GM23248 (cell line): ENCODE measurements at places on chromosomes 2 and 18. TPM values are rescaled to one million over a fixed set of nuclear protein-coding genes. Genes with fewer than 3 reads are reported as not detected.

LCLAT1 gene
- polyA plus RNA-seq = 29.7 and 31.2 TPM in 2 replicates

ALPG gene
- polyA plus RNA-seq = not detected in 2 replicates

AKAIN1 gene
- not detected in 2 replicates for polyA plus RNA-seq

KRTCAP3 gene
- 0.56 and 0.67 TPM in 2 replicates for polyA plus RNA-seq

ASPRV1 gene
- 0.19 and 0.24 TPM in 2 replicates for polyA plus RNA-seq

OTX1 gene
- not detected in 2 replicates for polyA plus RNA-seq

TNFRSF11A gene
- 0.09 TPM in 1 of 2 replicates, not detected in the other for polyA plus RNA-seq

DNA sequence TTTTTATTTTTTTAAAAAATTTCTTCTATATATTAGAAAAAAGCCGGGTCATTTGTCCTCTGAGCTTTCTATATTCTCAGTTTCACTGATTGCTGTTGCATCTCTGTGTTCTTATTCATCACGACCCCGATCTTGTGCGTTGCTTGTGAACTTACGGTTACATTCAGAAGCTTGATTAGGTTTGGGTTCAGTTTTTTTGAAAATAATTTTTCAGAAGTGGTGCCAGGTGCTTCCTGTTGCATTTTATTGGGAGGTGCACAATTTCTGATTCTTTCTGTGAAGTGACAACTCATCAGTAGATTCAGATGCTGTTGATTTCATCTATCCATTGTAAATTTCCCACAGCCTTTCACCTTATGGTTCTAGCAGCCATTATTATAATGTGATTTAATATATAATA, 147.3 kb downstream of the INHBB start:
- DNase-seq = no peak

- no peak for DNase-seq
These were observed 28.9 kb downstream of the TCF23 start for GRCh38 chr2:27177441-27178351.

GRCh38 chr2:143843686-143844085, 676.2 kb downstream of the ZEB2 start:
- DNase-seq = no peak

- no peak for DNase-seq
These were observed 9.8 kb downstream of the BIRC6 start for GRCh38 chr2:32366595-32366994.

DNA sequence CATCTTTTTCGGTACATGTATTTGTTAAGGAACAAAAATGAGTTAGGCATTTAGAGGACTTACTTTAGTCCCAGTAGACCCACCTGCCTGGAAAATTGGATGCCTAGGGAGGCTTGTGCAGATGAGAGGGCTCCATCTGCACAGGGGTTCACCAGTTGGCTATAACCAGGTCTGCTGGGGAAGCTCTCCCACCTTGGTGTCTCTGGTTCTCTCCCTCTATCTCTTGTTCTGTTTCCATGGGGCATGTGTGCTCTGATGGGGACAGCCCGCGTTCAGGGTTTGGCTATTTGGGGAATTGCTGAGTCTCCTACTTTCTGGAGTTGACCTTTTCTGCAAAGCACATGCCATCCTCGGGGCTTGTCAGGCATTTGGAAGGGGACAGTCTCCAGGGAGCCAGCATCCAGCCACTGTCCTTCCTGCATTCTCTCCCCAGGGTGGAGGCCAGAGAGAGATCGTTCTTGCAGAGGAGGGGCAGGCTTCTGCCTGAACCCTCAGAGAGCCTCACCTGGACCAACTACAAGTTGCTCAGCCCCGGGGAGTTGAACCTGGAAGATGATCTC, 157.3 kb downstream of the KLHL29 start:
- DNase-seq = no peak

DNA sequence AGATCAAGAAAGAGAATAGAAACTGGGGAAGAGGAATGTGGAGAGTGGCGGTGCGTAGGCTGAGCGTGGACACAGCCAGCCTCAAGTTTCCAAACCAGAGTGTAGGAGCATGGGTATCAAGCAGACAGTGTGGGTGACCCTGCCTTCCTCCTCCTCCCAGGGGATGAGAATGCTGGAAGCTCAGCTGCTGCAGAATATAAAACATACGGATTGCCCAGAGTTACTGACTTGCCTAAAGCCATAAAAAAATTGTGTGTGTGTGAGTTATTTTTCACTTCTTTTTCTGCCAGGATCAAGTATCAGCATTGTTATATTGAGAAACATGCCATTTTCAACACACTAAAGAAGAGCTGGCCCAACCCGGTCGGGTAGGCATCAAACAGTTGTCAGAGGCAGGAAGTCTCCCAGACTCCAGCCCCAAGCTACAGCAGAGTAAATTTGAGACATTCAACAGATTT, 333.3 kb upstream of the ACVR2A start:
- DNase-seq = peak; percentile 56

GRCh38 chr2:24404491-24404921, 44.2 kb upstream of the ITSN2 start:
- peak; percentile 75 for DNase-seq

- DNase-seq = no peak
These were observed 38.5 kb upstream of the GPR17 start for GRCh38 chr2:127607399-127607908.

DNA sequence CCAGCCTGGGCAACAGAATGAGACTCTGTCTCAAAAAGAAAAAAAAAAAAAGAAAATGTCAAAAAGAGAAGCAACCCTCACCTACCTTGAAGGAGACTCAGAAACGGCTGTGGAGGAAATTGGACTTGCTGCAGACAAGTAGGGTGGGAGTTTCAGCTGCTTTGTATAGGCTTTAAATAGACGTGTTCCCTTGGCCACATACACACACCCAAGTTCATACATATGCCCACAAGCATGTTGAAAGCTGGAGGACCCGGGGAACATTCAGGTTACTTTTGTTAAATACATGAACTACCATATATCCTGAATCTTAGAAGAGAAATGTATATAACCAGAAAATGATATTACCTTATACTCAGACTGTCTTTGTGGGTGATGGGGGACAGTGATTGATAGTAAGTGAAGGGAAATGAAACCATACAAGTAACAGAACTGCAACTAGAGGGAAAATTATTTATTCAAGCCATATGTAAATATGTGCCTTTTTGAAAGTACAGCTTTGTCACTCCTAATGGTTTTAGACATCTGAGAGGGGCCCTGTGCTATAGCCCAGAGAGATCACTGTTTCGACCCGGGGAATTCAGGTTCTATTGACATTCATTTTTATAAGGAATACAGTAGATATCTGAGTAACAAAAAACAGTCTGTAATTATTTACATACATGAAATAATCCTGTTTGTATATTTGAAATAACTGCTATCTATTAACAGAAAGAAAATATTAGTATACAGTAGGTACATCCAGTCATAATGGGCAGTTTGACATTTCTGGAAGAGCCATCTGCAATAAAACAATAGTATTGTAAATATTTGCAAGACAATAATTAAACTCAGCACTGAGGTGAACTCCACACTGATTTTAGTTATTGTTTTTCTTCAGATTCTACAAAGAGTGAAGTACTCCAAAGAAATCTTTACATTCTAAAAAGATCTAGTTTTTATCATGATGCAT, 48.0 kb upstream of the TGIF1 start:
- no peak for DNase-seq

DNA sequence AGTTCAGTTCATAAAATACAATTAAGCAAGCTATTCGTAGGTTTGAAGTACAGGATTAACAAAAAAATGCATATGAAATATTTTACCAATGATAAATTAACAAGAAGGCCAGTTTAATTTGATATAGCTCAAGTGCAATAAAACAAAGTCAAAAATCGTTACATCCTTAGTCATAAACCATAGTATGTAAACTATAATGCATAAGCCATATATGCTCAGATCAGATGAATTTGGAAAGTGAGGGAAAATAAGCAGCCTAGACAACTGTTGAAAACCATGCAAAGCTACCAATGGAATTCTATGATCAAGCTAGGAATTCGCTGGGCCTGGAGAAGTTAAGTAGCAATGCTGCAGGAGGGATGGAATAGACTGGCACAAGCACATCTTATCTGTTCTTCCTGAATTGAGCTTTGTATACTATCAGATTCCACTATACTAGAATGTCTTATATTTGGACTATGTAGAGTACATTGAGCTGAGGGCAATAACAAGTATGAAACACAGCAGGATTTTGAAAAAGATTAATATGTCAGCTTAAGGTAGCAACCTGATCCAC, 682.0 kb downstream of the IRS1 start:
- no peak for DNase-seq

- no peak for DNase-seq
These were observed 108.8 kb downstream of the SPOPL start for GRCh38 chr2:138610201-138610953.

- no peak for DNase-seq
These were observed 102.9 kb downstream of the SPTBN1 start for GRCh38 chr2:54559006-54559445.

DNA sequence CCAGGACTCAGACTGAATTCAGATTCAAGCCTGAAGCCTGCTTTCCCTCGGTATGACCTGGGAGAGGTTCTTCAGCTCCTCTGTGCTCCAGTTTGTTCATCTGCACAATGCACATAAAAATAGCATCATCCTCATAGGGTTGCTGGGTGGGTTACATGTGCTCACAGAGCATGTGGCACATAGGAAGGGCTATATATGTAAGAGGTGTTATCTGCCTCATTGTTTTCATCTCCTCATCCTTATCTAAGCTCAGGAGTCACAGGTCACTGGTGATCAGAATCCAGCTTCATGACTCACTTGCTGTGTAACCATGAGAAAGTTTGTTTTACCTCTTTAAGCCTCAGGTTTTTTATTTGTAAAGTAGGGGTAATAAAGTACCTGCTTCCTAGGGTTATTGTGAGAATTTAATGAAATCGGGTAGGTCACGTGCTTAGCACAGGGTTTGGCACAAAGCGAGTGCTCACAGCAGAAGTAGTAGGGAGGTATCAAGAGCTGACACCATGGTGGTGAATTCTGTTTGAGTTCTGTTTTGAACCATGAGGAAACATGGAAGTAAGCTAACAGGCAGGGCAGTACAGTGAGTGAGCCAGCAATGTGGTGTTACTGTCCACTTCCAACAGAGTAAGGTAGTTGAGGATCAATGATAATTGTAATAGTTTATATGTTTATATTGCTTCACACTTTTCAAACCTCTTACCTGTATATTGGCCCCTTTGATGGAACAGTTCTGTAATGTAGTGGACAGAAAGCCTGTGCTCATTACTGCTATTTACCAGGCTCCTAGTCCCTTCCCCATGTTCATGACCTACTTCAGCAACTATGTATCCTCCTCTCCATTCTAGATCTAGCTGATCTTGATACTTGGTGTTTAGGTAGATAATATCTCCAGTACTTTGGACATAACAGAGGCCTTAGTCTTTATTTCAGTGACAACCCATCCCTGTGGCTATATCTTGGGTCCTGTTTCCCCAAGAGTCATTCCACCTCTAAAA, 141.4 kb upstream of the LTBP1 start:
- DNase-seq = peak; percentile 5

DNA sequence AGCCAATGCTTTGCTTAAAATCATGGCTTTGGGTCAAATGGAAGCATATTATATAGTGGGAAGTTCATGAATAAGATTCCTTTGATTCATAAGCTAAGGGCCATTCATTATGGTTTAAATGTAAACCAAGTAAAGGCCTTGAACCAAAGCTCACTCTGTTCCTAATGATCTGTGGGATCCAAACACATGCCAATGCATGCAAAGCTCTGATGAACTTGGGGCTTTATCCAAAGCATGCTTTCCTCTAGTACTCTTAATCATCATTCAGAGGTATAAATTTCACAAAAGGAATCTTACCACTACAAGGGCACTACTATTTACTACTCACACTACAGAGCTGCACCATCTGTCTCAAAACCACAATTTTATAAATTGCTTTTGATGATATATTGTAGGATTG, 102.8 kb upstream of the RBMS1 start:
- no peak for DNase-seq

DNA sequence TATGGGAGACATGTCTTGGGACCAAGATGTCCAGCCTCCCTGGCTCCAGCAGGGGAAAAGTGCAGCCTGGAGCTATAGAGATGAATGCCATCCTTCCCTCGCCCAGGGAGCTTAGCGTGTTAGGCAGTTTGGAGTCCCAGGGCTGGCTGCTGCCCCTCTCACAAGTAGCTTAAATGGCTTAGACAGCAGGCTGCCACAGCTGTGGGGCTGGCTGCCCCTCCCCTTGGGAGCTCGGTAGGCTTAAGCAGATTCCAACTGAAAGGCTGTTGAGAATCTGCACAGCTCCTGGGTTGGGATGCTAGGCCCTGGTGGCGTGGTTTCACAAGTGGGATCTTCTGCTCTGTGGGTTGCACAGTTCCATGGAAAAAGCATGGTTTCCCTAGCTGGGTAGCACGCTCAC, 940.5 kb upstream of the DDX18 start:
- no peak for DNase-seq

- peak; percentile 18 for DNase-seq
These were observed 98.1 kb upstream of the CERS6 start for GRCh38 chr2:168357797-168358472.

DNA sequence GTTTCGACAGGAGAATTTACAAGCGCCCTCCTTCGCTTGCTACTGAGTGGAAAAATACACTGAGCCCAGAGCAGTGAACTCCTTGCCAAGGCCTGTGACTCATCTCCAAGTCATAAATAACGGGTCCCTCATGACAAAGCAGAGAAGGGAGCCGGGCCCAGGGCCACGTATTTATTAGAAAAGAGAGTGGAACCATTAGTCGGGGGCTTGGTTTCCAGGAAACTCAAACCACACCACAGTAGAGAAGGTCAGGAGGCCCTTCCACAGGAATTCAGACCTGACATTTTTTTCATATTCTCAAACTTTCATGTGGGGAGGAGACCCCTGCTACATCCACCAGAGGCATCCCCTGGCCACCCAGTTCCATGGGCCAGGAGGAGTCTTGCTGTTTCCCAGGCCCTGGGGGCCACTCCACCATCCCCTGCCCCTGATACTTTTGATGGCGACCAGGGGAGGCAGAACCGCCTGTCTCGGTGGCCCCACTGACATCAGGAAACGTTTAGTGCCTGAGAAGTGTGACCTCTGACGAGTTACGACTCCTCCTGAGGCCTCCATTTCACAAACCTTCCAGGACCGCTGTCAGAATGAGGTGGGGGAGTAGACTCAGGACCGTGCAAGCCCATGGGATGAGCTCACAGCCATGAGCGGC, 289.7 kb downstream of the DYSF start:
- peak; percentile 96 for DNase-seq
